ENCODE measurements at places on chromosomes 2 and 18.
A peak's percentile ranks its signal among the peaks of the same experiment; 100 is the strongest.

DNA sequence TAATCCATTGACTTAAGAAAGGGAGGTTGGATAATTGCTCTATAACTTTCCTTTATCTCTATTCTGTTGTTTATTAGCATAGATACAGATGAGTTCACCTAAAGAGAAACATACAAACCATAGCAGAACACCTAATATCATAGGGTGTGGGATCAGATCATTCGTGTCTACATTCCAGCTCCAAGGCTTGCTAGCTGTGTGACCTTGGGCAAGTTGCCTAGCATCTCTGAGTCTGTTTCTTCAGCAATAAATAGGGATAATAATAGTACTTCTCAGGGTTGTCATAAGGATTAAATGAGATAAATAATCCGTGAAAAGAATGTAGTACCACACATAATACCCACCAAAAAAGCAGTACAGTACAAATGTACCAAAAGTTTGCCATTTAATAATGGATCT, 126.2 kb downstream of the PLB1 start:
- DNase-seq = no peak

GRCh38 chr18:54557958-54558357, 33.1 kb upstream of the DYNAP start:
- no peak for DNase-seq

DNA sequence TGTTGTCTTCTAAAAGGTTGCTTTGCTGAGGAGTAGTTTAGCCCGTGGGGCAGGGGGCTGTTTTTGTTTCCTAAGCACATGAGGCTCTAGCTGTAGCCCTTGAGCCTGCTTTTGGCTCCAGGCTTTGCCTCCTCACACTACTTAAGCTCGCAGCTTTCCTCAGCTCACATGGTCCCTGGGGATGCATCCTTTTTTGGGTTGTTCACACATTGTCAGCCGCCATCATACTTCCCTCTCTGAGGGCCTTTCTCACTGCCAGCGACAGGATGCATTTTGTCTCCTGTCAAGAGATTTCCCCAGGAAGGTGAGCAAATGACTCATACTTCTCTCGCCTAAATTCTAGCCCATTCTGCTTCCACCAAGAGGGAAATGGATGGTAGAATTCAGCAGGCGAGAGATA, 279.5 kb upstream of the PKDCC start:
- DNase-seq = no peak

GRCh38 chr2:164841719-164842623, at the start of gene COBLL1:
COBLL1 (minus strand) TSS chr2:164841823; CDS start chr2:164841196, 627 bp downstream.
- DNase-seq = peak; percentile 3

- DNase-seq = no peak
These were observed 40.7 kb downstream of the EIF5B start for GRCh38 chr2:99377879-99378278.

DNA sequence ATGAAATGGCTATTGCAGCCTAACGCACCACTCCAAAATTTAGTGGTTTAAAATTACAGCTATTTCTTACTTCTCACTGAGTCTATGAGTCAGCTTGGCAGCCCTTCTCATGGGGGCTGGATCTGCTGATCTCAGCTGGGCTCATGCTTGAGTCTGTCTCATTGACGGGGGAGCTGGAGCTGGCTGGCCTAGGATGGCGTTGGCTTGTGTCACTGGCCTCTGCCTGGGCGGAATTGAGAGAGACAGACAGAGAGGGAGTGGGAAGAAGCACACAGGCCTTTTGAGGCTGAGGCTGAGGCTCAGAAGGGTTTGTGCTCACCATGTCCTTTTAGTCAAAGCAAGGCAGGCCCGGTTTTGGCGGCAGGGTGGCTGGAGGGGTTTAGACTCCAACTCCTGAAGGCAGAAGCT, 412.1 kb upstream of the MYT1L start:
- DNase-seq = peak; percentile 61

GRCh38 chr18:44716697-44717163, 36.0 kb downstream of the SETBP1 start:
- DNase-seq = no peak

- DNase-seq = no peak
These were observed 4.1 kb downstream of the MBD2 start for GRCh38 chr18:54220406-54220805.

- DNase-seq = no peak
These were observed 171.3 kb upstream of the ID2 start for GRCh38 chr2:8510519-8510918.

DNA sequence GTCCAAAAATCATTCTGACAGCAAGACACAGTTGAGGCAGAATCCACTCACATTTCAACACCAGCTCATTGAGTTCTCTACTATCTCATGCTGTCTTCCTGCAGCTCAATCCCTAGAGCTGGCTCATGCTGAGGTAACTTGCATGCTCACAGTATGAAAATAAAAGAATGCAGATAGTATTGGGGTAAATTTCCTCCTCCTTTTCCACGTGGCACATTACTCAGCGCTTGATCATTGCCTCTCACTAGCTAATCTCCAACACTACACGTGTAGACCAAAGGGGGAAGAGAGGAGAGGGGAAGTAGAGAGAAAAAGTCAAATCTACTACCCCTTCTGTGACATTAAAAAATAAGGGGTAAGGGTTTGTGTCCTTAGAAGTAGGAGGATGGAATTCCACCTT, 300.6 kb downstream of the AFF3 start:
- DNase-seq = no peak

DNA sequence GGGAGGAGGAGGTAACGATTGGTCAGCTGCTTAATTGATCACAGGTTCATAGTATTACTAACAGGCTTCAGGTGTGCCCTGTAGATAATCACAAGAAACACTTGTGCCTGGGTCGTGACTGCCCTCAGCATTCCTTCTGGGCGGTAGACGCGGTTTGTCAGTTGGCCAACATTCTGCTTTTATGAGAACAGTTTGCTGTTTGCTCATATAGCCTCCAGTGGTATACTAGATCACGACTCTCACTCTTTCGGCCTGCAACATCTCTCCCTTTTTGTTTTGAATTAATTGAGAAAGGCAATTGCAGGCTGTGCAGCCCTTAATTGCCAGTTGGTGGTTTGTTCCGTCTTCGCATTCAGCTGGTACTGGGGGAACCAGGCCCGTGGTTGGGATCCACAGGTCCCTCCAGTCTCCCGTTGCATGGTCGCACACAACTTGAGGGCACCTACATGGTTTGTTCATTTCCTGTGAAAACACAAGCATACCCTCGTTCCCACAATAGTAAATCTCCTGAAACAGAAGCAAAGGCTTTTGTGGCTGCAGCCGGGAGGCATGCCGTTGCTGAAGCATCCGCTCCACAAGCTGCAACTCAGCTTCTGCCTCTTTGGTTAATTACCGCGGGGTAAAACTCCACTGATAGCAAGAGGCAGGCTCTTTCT, 30.3 kb upstream of the GPR17 start:
- no peak for DNase-seq

- DNase-seq = no peak
These were observed 6.0 kb upstream of the MROH2A start for GRCh38 chr2:233772153-233772552.

- no peak for DNase-seq
These were observed 11.7 kb upstream of the FAM228A start for GRCh38 chr2:24163186-24163585.

DNA sequence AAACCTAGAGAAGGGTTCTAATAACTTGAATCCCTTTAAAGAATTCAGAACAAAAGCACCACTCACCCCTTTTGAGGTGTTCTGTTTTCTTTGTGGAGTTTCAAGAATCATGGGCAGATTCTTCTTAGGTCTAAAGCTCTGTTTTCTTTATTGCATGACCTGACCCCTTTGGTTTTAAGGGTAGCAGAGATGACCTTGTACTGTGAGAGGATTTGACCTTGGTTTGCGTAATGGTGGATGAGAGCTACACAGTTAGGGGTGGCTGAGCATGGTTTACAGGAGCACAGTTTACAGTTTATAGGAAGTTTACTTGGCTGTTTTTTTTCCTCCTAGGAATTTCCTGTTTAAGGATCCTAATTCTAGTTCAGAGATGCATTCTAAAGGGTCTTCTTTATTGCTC, 1095.6 kb upstream of the NRXN1 start:
- DNase-seq = no peak

DNA sequence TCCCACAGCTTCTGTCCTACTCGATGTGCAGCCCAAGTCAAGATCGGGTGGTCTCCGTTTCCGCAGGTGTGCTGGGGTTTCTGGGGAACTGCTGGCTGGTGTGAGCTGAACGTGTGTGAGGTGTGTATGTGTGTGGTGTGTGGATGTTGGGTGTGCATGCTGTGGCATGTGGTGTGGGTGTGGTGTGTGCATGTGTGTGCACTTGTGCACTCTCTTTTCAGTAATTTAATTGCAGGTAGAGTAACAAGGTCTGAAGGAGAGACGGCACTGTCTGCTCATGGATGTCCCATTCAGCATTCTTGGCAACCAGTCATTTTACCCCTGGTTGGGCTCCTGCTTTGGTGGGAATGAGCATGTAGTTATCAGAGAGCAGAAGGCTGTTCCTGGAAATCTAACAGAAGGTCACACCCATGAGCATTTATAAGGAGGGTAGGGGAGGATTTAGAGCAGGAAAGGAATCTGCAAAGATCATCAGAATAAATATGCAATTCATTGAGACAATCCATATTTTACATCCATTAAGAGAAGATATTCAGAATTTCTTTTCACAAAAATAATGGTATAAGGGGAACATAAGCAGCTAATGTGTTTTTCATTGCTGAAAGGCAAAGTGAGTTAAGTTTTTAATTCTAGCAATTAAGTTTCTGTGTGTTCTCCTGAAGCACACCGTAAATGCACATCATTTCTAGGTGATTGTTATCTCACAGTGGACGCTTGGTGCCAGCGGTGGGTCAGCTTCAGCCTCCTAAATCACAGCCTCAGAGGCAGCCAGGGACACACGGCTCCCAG, 60.7 kb downstream of the ADI1 start:
- no peak for DNase-seq

DNA sequence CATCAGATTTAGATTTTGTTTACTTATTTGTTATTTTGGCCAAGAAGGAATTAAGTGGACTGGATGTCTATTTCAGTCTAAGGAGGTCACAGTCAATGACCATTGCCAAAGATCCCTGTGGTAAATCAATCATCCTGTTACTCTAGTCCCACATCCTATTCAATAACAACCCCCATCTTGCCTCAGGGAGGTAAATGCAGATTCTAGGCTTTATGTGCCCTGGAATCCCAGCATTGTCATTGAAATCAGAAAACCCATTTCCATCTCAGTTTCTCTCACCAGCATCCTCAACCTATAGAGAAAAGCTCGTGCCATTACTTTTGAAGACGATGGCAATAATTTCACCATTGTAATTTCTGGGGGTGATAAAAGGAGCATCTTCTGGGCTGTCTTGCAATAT, 71.8 kb downstream of the SKA1 start:
- DNase-seq = no peak

DNA sequence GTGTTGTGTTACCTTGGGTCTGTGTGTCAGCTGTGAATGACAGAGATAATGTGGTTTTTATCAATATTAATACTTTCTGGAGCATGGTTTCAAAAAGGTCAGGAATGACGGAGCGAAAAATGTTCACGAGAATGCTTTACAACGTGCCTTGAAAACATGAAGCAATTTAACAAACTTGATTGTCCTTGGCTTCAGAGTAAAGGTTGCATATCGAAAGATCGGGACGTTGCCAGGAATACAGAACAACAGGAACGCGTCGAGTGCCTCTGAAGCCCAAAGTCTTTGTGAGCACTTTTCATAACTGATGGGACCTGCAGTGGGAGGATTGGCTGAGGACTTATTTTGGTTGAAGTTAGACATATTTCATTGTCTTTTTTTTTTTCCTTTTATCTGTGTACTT, 206.1 kb downstream of the ZNF407 start:
- DNase-seq = no peak

DNA sequence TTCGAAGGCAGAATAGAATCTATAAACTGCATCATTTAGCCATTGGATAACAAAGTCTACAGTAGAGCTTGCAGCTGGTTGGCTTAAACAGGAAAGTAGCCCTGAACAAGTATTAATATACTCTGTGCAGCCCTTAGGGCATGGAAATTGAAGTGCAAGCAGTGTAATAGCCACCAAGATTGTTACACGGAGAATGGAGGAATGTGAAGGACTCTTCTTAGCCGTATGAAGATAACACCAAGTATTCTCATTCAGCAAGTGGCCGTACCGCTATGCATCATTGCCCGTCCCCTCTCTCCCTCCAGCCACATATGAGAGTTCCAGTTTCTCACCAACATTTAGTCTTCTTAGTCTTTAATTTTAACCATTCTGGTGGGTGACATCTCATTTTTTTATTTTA, 40.5 kb downstream of the ANKRD12 start:
- DNase-seq = no peak

GRCh38 chr2:111705239-111705638, 178.8 kb downstream of the ANAPC1 start:
- no peak for DNase-seq

DNA sequence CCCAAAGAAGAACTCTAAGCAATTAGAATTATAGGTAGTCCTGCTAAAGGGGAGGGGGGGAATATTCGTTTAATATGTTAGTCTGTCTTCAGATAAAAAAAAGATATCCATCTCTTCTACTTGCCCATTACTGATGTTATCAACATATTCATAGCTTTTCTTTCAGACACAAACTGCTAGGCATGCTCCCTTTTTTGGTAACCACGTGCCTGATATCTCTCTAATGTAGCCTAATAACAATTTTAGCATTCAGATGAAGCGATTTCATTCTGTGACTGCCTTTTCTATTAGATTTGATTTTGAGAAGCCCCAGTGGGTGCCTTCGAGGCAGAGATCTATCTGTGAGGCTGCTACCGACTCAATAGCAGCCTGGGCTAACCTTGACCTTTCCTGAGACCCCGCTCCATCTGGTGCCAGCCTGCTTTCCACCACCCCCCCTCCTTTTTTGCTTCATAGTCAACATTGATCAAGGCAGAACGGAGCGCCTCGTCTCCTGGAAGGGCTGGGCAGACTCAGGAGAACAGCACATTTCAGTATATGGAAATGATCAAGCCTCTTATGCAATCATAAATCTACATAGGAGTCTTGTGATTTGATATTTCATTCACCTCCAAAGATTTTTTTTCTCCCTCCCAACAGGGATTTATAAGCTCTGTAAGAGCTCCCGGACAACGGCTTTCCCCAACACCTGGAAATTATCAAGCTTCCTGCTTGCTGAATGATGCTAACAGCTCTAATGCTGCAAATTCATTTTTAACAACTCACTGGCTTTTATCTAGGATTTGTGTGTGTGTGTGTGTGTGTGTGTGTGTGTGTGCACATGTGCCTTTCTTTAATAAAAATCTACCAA, 14.7 kb upstream of the BCL11A start:
- DNase-seq = no peak

GRCh38 chr2:232951891-232952290, 61.2 kb downstream of the NGEF start:
- no peak for DNase-seq

DNA sequence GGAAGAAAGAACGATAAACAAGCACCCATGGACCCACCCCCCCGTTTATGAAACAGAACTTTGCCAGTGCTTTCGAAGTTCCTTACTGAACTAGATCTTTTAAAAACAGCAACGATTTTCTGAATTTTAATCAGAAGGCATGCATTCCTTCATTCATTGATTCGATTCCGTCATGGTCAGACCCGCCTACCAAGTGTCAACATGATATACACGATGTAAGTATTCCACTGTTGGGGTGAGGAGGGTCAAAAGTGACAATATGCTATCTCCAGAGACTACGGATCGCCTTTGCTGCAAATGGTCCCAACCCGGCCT, 316 bp upstream of the FMNL2 start:
- no peak for DNase-seq

GRCh38 chr2:236974752-236975151, 110.9 kb upstream of the COPS8 start:
- no peak for DNase-seq

All from caudate nucleus (tissue), 63 donors.